ENCODE measurements at places on chromosomes 2 and 18. TPM values are rescaled to one million over a fixed set of nuclear protein-coding genes. Genes with fewer than 3 reads are reported as not detected.

Gene NIFK
- 14.6 TPM for polyA plus RNA-seq

Gene MEP1B
- not detected for polyA plus RNA-seq

GRCh38 chr2:70771446-70771845 lies 3.4 kb upstream of the ADD2 start:
- DNase-seq, result no peak

Gene SERPINB11
- polyA plus RNA-seq, result not detected

Gene GYPC
- polyA plus RNA-seq, result 12.9 TPM

GRCh38 chr2:190627448-190628412 lies 21.2 kb upstream of the NAB1 start:
- peak; percentile 86 for DNase-seq

DNA sequence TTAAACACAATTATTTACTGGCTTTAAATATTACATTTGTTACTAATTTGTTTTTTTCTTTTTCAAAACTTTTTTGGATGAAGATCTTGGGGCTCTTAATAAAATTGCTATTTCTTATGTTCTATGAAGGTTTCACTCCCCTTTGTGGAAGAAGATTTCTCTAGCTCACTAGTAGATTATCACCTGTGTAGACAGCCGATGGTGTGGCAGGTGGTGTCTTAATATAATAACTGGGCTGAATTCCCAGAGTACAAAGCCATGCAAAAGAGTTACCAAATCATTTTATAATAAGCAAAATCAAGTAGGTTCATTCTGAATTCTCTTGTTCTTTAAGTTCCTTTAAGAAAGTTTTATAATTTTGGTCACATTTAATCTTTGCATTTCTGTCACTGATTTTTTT lies 233.7 kb downstream of the CCDC102B start:
- no peak for DNase-seq
